NCI-H345 (cell line): ENCODE measurements at places on chromosomes 7 and 10.

- no peak for DNase-seq
Measured at GRCh38 chr10:89051593-89051992, 61.0 kb downstream of the FAS start.

DNA sequence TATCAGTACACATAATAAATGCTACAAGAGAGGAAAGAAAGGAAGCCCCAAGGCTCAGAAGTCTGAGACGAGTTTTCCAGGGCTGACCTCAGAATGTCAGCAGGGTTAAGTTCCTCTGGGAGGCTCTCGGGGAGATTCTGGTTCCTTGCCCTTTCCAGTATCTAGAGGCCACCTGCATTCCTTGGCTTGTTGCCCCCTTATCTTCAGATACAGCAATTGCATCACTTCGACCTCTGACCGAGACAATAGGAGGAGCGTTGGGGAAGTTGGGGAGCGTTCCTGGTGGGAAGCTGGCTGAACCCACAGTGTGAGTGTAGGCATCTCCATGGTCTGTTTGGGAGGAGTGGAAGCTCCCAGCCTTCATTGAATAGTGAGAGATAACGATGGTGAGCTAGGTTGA lies 72.0 kb upstream of the MTPN start:
- no peak for DNase-seq

- no peak for DNase-seq
Measured at GRCh38 chr7:55488804-55489340, 83.4 kb downstream of the VOPP1 start.

GRCh38 chr7:64180989-64181388 lies 26.0 kb upstream of the ZNF735 start:
- no peak for DNase-seq

- peak; percentile 41 for DNase-seq
Measured at GRCh38 chr10:26881600-26882331, 21.0 kb upstream of the ABI1 start.

GRCh38 chr10:125116041-125116649 lies 44.2 kb downstream of the CTBP2 start:
- DNase-seq: no peak

DNA sequence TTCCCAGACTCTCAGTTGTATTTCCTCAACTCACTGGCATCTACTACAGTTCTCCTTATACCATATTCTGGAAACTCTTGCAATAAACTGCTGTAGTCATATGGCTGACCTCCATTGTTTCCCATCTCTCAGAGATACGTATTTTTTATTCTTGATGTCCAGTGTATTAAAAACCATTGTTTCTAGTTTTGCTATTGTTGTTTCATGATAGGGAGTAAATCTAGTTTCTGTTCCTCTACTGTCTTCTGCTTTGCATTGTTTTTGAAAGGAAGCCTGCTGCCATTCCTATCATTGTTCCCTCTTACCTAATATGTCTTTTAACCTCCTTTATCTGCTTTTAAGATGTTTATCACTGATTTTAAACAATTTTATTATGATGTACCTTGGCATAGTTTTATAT lies 255.0 kb downstream of the ADK start:
- DNase-seq: no peak

DNA sequence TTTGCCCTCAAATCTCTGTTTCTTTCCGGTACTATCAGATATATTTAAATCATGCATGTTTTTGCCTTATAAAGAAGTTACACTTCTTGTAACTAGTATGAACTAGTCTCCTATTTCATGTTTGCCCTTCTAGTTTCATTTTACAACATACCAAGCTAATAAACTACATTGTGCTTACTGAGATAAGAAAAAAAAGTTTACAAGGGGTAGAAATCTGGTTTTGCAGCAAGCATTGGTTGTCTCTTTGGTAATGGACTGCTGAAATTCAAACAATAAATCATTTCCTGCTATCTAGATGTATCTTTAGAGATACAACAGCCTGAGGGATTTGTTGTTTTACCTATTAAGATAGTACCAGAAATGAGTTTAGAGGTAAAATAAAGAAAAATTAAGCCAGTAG lies 18.8 kb downstream of the PTTG1IP2 start:
- DNase-seq: no peak

DNA sequence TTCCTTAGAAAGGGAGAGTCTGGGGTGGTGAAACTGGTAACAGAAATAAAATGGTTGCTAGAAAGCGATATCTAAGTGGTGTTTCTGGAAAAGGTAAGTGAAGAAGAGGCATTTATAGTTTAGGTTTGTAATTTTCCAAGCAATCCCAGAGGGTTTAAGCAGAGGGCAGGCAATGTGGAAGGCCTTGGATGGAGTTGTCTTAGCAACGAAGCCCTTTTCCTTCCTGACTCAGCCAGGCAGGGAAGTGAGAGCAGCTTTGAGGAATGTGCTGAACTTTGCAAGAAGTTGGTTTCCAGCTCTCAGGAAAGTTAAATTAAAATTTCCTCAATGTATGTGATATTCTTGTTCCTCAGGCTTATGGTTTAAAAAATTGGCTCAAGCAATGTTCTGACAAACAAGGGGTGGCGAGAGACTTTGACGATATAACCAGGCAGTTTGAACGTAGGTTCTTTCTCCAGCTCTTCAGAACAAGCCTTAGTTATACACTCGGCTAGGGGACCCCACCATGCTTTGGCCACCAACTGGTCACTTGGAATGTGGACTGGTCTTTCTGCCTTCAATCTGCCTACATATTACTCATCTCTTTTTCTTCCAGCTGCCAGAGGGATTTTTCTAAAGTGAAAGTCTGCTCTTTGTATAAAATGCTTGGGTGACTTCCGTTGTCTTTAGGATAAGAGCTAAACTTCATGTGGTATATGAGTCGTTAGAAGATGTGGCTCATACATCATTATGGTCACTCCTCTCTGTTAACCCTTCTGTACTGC lies 66.9 kb upstream of the SLC25A13 start:
- DNase-seq: no peak

- DNase-seq: no peak
Measured at GRCh38 chr7:141276031-141276430, 202.2 kb downstream of the TMEM178B start.

GRCh38 chr10:103083977-103084320 lies 109.1 kb downstream of the NT5C2 start:
- DNase-seq: no peak

DNA sequence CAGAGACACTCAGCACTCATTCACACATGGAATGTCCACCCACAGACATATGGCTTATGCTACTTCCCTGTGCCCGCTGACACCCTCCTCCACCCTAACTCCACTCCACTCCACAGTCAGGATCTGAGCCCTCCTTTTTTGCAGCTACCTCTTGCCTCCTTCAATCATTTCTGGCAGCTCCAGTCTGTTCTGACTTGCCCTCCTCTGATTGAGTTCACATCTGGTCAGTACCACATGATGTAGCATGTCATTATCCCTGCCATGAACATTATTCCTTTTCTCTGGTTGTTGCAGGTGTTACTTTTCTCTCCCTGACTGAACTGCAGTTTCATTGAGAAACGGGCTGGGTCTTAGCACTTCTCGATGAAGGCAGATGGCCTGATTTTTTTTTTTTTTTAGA lies 130.1 kb upstream of the EGR2 start:
- no peak for DNase-seq
